ENCODE measurements at places on chromosomes 2 and 18.

- H3K27ac ChIP-seq: no peak overlapping the region
- H3K36me3 ChIP-seq: no peaks in the 10 kb centered on the region
Measured at GRCh38 chr18:27860701-27861107, 316.2 kb downstream of the CDH2 start.

- DNase-seq: no peak
- H3K27me3 ChIP-seq: no peaks in the 10 kb centered on the region
- H3K36me3 ChIP-seq: no peaks in the 10 kb centered on the region
- H3K4me1 ChIP-seq: no peaks in the 10 kb centered on the region
Measured at GRCh38 chr2:138846216-138846821, 66.1 kb upstream of the NXPH2 start.

GRCh38 chr18:63245600-63245999 lies 74.0 kb downstream of the BCL2 start:
- no peaks in the 10 kb centered on the region for H3K36me3 ChIP-seq
- no peak for DNase-seq
- H3K27ac ChIP-seq: no peak overlapping the region
- no peaks in the 10 kb centered on the region for H3K27me3 ChIP-seq
- no peak overlapping the region for H3K4me3 ChIP-seq

DNA sequence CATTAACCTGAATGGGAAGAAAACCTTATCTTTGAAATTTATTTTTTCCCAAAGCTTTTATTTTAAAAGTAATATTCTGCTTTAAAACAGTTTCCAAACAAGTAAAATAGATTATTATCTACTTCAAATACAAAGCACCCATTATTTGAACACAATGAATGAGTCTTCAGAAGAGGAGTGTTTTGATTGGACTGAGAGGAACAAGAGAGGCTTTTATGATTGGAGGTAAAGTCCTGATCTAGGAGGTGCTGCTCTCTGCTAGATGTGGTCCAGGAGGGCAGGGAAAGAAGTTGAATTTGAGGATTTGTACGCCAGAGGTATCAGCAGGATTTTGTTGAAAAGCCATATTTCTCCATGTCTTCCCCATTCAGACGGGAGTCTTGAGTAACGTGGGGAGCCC lies 900.7 kb downstream of the SOCS6 start:
- no peaks in the 10 kb centered on the region for H3K36me3 ChIP-seq
- no peaks in the 10 kb centered on the region for H3K27me3 ChIP-seq
- no peak for DNase-seq
- H3K4me1 ChIP-seq: no peaks in the 10 kb centered on the region
- H3K27ac ChIP-seq: no peak overlapping the region

- H3K27ac ChIP-seq: no peak overlapping the region
- DNase-seq: no peak
- no peak overlapping the region for H3K4me3 ChIP-seq
- H3K36me3 ChIP-seq: peaks cover 29% of the 10 kb centered on the region
- no peaks in the 10 kb centered on the region for H3K4me1 ChIP-seq
Measured at GRCh38 chr2:120977582-120978358, 242.1 kb downstream of the GLI2 start.

DNA sequence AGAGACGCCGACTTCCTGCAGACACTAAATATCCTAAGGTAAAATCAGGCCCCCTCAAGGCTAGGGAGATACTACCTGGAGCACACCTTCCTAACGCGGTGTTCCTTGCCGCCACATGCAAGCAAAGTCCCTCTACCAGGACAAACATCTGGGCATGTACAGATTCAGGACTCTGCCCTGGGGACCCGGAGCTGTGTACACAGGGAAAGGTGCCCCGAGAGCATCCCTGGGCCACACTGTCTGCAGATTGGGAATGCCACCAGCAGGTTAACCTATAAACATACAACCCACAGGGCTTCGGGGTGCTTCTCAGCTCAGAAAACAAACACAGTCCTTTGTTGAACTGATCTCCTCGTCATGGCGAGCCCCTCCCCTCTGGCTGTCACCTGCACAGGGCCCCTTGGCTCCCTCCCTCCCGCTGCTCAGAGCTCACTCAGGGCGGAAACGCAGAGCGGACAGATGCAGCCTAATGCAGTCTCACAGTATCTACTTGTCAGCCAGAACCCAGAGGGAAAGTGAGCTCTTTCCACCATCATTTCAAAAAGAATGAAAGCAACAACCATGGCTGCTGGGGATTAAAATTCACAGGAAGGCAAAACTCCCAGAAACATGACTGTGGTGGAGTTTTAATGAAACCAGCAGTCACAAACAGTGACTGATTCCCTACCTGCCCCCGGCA lies 218.8 kb downstream of the HDAC4 start:
- H3K4me3 ChIP-seq: no peak overlapping the region
- peaks cover 89% of the 10 kb centered on the region for H3K36me3 ChIP-seq
- no peak overlapping the region for H3K27ac ChIP-seq
- H3K4me1 ChIP-seq: no peaks in the 10 kb centered on the region
